ENCODE measurements at places on chromosomes 5 and 9.

GRCh38 chr5:180098526-180098925 lies 27.0 kb upstream of the RNF130 start:
- DNase-seq, result no peak

DNA sequence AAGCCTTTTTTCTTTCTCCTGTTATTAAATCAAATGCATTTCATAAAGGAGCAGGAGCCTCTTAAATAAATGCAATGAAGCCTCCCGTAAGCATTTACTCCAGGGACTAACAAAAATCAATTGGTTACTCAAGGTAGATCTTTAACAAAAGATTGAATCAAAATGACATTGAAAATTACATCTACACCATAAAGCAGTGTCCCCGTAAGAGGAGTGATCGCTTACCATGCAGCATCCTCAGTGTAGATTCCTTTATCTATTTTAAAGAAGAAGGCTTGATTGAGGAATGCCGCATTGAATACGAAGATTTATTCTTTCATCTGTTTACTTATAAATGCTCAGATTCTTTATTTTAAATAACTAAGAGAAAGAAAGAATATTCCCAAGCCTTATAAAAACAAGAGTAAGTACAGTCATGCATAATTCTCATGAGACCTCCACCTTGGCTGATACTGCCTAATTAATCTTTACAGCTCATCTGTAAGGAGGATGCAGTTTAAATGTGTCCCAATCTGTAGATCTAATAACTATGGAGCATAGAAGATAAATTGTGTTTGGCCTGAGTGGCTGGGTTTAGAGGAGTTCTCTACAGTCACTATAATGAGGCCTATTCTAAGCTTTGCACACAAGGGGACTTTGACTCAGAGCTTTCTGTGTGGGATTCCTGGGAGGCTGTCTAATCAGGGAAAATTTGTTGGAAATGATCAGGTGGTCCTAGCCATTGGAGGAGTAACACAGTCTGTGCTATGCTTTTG lies 55.1 kb downstream of the PLPPR1 start:
- no peak for DNase-seq

- DNase-seq, result no peak
Observed at GRCh38 chr9:130219661-130220096, 45.9 kb upstream of the HMCN2 start.

GRCh38 chr5:144876990-144877389 lies 706.3 kb downstream of the KCTD16 start:
- DNase-seq, result no peak

DNA sequence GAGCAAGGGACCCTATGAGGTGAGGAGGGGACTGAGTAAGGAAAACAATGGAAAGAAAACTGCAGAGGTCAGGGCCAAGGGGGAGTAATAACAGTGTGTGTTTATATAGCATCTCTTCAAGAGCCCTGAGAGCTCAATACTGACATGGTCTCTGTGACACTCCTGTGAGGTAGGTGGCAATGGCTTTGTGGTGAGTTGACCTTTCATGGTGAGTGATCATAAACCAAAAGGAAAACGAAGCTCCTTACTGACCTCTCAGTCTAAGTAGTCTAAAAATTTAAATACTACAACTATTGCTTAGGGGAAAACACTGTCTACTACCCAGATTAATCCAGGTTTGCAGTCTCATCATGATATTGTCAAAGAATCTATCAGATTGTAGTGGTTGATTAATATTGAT lies 130.9 kb downstream of the SNCAIP start:
- DNase-seq, result no peak

DNA sequence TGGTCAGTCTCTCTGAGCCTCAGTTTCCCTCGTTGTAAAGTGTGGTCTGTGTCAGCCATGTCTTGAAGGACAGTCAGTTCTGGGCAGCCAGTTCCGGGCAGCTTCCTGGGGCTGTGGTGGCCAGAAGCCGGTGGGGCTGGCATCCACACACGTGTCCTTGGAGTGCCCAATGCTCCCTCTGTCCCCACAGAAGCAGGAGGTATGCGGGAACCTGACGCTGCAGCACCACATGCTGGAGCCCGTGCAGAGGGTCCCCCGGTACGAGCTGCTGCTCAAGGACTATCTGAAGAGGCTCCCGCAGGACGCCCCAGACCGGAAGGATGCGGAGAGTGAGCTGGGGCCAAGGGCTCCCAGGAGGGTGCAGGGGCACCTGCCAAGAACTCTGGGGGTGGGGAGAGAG lies 48.4 kb upstream of the SUSD3 start:
- no peak for DNase-seq

DNA sequence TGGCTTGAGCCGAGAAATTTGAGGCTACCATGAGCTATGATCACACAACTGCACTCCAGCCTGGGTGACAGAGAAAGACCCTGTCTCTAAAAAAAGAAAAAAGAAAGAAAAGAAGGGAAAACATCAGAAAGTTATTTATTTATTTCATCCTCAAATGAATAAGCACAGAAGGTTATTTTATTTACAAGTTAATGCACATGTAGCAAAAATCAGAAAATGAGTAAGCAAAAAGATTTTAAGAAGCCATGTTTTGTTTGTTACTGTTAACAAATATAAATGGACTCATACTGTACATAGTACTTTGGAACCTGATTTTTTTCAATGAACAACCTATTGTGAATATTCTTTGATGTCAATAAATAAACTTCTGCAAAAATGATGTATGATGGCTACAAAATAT lies 47.2 kb downstream of the NRG2 start:
- no peak for DNase-seq

- DNase-seq, result no peak
Observed at GRCh38 chr9:122656378-122656777, 1.0 kb downstream of the OR1B1 start.

- no peak for DNase-seq
Observed at GRCh38 chr5:172945151-172945550, 14.1 kb upstream of the RPL26L1 start.

GRCh38 chr9:87158765-87159164 lies 211.5 kb upstream of the GAS1 start:
- no peak for DNase-seq

DNA sequence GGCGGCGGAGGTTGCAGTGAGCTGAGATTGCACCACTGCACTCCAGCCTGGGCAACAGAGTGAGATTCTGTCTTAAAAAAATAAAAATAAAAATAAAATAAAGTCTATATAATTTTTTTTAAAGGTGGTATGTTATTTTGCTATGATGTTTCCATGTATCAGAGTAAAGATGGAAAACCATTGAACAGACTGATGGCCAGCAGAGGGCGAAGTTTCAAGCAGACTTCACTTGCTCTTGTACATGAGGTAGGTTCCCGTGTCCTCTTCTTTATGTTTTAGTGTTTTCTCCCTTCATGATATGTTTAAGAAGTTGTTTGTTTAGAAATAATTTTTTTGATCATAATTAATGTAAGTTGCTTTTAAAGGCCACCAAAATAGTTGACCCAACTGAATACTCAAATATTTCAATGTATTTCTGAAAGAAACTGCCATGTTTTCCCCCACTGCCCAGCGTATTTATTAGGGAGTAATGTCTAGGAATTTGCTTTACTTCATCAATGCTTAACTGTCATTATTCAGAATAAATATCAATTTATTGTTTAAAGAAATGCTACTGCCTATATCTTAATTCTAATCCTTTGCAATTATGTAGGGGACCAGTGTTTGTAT lies 146.4 kb downstream of the HACD4 start:
- DNase-seq, result no peak

DNA sequence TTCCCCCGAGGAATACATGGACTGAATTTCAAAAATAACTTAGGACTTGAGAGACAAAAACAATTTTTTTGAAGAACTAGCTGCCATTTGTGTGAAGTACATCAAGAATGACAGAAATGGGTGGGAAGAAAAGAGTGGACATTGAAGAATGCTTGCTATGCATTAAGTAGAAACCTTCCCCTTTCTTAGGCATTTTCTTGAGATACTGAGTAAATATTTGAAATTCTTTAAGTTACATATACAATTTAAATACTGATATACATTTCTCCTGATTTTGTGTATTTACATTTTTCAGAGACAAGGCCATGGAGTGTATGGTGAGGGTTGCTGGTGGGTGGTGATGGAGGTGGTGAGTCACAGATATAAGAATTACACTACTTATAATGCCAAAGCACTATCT lies 319.3 kb upstream of the ADAMTSL1 start:
- DNase-seq, result no peak

DNA sequence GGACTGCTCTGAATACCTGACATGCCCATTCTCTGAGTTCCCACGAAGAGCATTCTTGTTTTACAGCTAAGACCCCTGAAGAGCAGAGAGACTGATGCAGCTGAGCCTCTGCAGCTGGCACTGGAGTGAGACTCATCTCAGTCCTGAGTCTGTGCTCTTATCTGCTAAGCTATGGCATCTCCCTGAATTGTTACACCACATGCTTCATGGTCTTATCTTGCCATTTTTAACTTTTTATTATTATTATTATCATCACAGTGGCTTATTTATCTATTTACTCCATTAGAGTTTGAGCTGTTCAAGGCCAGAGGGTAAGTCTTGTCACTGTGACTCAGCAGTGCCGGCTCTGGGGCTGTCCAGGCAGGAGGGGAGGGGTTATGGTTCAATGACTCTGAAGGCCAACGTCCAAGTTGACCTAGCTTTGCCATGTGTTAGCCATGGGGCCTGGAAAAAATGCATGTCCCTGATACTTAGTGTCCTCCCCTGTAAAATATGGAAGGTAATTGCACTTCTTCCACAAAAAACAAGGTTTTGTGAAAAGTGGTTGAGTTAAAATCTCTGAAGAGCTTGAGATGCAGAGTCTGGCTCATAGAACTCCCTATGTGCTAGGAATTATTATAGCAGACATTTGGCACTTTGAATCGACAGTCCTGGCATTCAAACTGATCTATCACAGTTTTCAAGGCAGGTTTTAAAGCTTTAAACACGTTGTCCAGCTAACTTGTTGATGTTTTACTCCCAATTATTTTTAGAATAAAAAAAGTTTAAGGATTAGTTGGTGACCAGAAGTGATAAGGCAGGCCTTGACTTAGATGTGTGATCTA lies 94.6 kb downstream of the ALDH1A1 start:
- no peak for DNase-seq

DNA sequence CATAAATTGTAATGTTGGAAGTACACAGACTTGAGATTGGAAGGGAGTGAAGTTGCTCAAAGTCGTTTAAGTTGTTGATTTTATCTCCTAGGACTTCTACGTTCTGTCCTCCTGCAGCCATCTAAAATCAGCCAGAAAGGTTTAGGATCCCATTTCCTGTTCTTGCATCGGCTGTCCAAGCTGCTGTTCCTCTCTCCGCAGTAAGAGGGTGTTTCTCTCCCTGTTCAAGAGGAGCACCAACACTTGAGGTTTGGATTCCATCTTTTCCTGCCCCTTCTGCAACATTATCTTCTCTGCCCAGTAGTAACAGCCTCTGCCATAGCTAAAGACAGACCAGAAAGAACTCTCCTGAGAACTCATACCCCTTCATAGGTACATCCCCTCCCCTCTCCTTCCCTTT lies 373.4 kb downstream of the GADD45G start:
- DNase-seq, result no peak

DNA sequence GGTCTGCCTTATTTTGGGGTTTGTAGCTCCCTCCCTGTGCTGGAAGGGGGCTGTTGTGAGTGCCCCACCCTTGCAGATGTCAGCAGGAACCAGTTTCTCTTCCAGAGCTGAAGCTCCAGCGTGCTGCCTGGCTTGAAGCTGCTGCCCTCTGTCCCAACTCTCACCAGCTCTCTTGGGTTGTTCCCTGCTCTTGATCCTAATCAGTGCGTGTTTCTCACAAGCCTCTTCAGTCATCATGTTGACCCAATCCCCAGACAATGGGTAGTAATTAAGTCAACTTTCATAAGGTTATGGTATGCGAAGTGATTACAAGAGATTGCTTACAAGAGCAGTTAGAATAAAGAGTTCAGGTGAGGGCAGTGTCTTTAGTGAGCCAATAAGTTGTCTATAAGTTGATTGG lies 57.0 kb downstream of the PDE8B start:
- no peak for DNase-seq

DNA sequence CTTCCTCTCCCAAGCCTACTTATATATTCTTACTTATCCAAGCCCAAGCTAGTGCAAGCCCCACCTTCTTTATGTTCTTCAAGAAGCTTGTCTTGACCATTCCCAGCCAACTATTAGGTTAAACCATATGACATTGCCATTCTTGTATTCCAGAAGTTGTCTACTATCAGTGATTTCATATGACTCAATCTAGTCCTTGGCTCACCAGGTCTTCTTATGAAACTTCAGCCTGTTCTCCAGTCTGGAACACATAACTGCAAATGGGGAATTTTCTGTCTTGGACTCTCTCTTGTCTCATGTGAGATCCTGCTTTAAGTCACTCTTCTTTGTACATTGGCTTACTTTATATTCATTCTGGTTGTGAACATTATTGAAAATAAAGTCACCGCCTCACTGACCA lies 130.7 kb downstream of the TTLL11 start:
- no peak for DNase-seq

DNA sequence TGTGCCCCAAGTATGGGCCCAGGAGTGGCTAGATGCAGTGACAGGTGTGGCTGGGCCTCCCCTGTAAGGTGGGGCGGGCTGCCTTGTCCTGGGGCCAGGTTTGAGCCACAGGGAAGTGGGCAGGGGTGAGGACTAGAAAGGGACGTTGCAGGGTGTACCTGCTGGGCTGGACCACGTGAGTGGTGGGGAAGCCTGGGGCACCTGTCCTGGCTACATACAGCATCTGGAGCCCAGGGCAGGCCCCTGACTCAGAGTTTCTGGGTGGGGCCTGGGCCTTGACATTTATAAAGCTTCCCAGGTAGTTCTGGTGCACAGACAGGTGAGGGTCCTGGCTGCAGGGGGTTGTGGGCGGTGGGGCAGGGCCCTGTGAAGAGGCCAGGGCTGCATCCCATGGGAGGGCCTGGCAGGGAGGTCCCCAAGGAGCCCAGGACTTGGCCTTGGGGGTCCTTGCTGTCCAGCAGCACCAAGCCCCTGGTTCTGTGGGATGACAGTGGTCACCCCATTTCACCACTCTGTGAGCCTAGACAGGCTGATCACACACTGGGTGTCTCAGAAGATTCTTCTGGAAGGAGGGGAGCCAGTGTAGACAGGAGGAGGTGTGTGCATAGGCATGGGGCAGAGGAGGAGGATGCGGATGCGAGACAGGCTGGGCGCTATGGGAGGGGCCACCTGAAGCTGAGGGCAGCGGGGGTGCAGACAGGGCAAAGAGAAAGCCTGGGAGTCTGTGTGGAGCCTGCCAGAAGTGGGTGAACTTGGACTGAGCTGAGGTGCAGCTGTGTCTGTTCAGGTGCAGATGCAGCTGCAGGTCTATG lies 94.0 kb downstream of the PHF2 start:
- no peak for DNase-seq

DNA sequence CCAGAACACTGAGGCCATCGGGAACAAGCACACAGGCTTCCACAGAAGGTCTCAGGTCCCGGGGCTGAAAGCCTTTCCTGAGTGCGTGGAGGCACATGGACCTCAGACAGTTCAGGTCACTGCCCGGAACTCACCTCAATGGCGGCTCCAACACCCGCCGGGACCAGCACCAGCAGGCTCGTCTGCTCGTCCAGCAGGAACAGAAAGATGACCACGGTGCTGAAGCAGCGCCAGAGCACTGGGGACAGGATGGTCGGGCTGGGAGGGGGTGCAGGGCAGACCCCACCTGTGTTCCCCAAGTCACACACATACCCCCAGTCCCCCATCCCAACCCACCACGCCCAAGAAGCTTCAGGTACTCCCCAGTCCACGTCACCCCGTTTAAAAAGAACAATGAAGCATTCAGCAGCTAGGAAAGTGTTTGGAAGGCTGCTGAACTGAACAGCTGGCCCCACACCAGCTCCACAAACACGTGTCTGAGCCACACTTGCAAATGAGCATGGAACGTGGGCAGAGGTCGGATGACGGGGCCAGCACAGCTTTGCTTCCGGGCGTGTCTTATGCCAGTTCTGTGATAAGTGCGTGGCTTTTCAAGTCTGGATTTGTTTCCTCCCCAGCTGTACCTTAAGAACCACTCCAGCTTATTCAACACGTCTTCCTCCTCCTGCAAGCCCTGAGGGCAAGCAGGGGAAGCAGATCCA lies 14.6 kb downstream of the CLPTM1L start:
- no peak for DNase-seq
